8988T (cell line): ENCODE measurements at places on chromosomes 5 and 9.

DNA sequence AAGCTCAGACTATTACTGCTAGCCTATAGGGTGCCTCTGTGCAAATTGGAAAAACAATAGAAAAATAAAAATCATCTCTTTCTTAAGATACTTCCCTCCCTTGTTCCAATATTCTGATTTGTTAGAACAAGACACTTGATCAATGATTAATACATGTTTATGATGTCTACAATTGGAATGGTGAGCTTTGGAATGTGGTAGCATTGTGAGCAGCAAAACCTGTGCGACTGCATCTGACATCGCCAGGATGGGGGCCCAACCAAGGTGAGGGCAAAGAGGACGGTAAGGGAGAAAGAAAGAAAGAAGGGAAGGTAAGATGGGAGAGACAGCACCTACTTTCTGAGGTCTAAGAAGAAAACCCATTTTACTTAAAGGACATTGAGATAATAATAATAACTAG, 183.0 kb upstream of the TRIM32 start:
- no peak for DNase-seq

GRCh38 chr5:135025730-135026644, 8.0 kb downstream of the PITX1 start:
- DNase-seq = no peak

- DNase-seq = no peak
These were observed 116.6 kb downstream of the NMUR2 start for GRCh38 chr5:152288499-152288898.

DNA sequence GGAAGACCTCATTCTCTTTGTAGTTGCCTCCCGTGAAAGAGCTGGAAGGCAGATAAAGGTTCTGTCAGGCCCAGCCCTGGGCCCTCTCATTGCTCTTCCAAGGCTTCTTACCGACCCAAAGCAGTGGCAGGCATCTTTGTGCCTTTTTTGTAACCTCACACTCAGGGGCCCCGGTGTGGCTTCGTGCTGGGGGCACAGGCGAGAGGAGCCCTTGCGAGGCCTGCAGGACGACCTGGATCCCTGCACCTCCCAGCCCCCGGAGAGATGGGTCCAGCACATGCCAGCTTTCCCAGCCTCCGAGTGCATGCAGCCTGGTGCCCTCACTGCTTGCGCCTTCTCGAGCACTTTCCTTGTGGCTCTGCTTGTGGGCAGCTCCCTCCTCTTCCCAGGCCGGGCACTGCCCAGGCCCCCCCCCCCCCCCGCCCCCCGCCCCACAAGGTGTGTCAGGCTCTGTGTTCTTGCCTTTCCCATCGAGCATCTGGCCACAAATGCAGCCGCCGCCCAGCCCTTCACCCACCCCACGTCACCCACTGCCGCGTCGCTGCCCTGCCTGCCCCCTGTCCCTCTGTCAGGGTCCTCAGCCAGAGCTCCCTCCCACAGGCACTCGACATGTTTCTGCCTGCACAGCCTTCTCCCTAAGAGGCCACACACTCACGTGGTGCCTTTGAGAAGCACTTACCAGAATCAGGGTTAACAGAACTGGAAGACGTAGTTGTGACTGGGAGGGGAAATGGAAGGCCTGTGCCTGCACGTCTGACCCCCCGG, 63.7 kb upstream of the CACNA1B start:
- DNase-seq = no peak

- no peak for DNase-seq
These were observed 10.9 kb downstream of the GHR start for GRCh38 chr5:42434047-42434724.

GRCh38 chr9:34746526-34746925, 36.6 kb upstream of the CCL21 start:
- DNase-seq = no peak

GRCh38 chr9:105834404-105834803, 140.1 kb downstream of the TMEM38B start:
- DNase-seq = no peak
